Activated T-helper 1 cell treated with anti-CD3 and anti-CD28 coated beads, Interleukin-2, amount 50 U/mL, for 16 hours (primary cell): ENCODE measurements at places on chromosomes 7 and 10.
A peak's percentile ranks its signal among the peaks of the same experiment; 100 is the strongest.

- DNase-seq, result no peak
These were observed 92.7 kb downstream of the RNLS start for GRCh38 chr10:88490231-88490980.

DNA sequence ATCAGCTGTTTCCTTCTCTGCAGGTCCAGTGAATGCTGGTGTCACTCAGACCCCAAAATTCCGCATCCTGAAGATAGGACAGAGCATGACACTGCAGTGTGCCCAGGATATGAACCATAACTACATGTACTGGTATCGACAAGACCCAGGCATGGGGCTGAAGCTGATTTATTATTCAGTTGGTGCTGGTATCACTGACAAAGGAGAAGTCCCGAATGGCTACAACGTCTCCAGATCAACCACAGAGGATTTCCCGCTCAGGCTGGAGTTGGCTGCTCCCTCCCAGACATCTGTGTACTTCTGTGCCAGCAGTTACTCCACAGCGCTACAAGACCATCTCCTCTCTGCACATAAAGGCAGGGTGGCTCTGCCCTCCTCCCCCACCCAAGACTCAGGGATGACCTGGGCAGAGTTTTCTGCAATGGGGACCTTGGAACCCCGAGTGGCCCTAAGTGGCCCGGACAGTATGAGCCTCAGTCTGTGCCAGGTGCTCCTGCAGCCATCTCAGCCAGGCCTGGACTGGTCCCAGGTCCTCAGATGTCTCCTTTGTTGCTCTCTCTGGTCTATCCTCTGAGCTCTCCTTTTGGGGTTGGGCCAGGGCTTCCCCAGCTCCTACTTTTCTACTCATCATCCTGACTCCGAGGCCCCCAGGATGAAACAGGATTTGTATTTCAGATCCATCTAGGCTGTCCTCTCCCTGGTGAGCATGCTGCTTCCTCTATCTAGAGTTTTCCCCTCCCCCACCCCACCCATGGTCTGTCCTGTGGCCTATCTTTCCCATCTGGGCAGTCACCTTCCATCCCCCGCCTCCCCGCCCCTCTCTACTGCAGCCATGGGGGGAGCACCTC is 212.1 kb upstream of the PRSS58 start:
- no peak for DNase-seq

DNA sequence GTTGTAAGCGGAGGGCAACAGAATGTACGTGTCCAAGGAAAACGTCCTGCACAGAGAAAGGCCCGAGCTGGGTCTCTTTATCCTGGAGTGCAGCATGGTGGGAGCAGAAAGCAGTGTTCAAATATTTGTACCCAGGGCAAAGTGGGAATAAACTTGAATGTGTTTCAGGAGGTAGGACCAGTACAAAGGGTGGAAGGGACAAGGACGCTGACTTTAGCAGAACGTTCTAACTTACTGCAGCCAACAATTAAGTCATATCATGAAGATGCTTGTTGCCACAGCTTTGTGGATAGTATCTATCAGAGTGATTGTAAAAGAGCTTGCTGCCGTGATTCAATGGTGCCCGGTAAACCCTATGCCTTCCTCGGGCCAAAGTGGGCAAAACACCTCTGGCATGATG is 30.5 kb upstream of the ZC3HAV1L start:
- no peak for DNase-seq

DNA sequence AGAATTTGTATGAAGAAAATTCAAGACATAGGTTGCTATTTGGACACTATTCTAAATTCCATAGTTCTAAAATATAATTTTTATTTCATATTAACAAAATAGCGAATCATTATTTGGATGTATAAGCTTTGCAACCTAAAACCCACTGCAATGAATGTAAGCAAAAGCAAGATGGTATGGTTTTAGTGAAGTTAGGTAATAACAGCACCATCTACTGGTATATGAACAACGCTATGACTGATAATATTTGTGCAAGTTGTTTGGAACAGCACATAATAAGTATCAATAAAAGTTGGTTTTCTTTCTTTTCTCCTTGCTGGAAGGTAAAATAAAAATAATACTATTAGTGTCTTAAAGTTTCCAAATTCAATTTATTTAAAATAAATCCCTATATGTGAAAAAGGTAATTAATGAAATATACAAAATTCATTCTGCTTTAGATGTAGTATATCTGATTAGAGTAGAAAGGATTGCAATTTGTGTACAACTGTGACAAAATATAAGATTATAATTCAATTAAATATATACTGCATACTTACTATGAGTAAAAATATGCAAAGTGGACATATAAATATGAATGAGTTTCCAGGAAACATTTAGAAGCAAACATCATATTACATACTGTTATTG is 79.0 kb upstream of the LSM8 start:
- DNase-seq, result no peak

DNA sequence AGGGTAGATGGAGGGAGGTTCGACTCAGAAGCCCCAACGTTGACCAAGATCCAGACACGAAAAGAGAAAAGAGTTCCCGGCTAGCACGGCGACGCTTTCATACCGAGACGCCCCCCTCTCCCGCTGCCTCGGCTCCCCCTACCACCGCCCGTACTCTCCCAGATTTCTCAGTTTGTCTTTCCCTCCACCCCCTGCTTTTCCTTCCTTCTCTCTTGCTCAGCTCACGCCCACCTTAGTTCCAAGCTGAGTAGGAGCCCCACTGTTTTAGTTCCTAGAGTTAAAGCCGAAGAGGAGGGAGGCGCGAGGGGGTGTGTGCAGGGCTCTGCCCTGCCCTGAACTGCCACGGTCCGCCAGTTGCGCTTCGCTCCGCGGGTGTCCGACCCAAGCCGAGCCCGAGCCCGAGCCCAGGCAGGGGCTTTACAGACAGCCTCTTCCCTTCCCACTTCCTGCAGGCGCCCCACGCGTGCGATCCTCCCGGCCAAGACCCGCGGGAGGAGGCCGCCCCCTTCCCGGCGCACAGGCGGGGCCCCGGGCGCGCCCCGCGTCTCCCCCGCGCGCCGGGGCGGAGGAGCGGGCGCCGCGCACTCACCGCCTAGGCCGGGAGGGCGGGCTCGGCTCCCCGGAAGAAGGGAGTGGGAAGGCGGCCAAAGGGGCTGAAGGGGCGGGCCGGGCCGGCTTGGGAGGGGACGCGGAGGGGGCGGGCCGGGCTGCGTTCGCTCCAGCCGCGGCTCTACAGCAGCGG is at the start of gene EPHB6:
Gene EPHB6 (plus strand): TSS at position 705 of the 742 bp plus-strand sequence. CDS start 8,152 bp downstream, outside the sequence.
- peak; percentile 50 for DNase-seq

DNA sequence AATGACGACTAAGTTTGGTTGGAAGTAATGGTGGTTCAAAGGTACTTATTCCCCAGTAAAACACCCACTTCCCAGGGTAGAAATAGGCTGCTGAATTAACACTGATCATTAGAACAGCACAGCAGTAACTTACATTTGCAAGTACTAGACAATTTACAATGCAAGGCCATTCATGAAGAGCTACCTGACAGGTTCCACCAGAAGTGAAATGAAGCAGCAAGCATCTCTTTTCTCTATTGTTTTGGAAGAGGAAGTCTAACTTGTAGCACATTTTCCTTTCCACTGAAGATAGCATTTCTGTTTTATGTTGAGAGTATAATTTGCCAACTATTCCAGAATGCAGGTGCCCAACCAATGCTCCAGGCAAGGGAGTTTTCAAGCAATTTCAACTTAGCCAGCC is 145.9 kb downstream of the CREB5 start:
- no peak for DNase-seq

- peak; percentile 17 for DNase-seq
These were observed 175.1 kb downstream of the SEPTIN7 start for GRCh38 chr7:35975851-35976454.

DNA sequence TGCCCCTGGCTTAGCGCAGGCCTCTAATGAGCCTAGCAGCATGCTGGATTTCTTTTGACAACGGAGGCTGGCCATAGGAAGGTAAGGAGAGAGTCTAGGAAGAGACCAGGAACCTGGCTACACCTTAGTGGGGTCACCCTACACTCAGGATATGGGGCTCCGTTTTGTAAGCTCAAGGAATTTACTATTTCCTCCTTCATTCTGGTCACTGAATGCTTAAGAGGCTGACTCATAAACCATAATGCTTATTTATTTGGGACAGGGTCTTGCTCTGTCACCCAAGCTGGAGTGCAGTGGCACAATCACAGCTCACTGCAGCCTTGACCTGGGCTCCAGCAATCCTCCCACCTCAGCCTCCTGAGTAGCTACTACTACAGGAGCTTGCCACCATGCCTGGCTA is 38.4 kb downstream of the CARD11 start:
- DNase-seq, result no peak

GRCh38 chr10:59279991-59280505 is 82.3 kb downstream of the FAM13C start:
- DNase-seq, result no peak

GRCh38 chr7:42831006-42831717 is 80.7 kb downstream of the C7orf25 start:
- no peak for DNase-seq

DNA sequence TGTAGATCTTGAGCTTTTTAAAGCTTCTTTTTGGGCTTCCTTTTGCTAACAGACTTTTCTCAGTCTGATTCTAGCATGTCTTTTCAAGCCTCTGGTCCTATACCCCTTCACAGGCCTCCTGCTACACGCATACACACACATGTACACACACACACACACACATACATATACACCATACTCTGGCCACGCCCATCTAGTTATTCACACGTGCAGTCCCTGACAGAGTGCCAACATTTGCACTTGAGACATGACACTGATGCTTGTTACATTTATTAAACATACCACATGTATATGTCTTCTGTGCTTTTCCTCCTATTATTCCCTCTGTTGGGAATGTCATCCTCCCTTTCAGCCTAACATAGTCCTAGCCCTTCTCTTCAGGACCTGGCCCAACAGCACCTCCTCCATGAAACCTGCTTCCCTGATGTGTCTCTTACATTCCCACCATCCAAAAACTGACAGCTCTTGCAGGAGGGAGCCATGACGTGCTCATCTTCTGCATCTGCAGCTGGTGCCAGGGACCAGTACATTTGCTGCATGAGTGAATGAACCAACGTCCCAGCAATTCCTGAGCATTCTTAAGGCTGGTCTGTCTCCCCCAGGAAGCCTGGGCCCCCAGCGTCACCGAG is 222.1 kb downstream of the ARHGAP12 start:
- no peak for DNase-seq

DNA sequence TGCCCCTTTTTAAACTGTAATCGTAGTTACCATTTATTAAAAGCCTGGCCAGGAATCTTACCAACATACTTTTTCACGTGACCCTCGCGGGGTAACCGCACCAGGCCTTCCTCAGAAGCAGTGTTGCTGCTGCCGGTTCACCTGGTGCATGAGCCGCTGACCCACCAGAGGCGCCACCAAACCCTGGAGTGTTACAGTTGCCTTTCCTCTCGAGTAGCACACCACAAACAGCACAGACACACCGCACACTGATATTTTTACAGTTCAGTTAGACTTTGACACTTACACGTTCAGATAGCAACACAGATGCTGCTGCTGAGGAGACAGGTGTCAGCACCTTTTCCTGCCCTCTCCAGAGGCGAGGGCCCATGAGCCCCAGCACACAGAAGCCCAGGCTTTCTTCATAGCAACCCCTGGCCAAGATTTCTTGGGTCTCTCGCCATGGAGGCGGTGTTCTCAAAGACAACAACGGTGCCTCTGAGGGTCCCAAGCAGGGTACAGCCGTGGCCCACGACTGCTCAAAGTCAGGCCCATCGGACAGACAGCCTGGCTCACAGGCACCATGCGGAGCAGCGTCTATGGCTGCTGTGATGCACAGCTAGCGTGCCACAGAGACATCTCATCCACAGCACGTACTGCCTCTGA is 123.1 kb downstream of the DIP2C start:
- DNase-seq, result no peak

DNA sequence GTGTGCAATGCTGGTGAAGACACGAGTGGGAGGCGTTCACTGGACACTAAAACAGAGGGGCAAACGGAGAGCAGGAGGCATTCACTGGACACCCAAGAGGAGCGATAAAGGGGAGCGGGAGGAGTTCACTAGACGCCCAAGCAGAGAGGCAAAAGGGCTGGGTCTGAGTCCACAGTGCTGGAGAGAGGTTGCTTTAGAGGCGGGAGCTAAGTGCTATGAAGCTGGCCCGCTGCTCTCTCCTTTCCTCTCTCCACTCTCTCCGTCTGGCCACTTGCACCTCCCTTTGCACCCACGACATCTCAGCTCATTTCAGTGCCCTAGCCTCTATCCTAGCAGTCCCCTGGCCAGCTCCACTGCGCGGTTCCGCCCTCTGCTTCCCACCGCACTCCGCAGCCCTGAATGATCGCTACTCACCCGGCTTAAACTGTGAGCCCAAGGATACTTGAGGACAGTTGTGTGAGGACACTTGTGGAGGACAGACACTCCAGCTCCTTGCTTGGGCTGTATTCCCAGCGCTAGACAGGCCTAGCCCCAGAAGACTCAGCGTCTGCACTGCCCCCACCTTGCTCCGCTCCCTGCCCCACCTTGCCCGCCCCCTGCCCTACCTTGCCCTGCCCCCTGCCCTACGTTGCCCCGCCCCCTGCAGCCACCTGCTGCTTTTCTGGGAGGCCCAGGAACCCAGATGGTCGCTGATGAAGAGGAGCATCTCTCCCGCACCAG is 78.8 kb upstream of the CPXM2 start:
- DNase-seq, result no peak

GRCh38 chr7:5697754-5698424 is 83.6 kb downstream of the RNF216 start:
- DNase-seq, result no peak

DNA sequence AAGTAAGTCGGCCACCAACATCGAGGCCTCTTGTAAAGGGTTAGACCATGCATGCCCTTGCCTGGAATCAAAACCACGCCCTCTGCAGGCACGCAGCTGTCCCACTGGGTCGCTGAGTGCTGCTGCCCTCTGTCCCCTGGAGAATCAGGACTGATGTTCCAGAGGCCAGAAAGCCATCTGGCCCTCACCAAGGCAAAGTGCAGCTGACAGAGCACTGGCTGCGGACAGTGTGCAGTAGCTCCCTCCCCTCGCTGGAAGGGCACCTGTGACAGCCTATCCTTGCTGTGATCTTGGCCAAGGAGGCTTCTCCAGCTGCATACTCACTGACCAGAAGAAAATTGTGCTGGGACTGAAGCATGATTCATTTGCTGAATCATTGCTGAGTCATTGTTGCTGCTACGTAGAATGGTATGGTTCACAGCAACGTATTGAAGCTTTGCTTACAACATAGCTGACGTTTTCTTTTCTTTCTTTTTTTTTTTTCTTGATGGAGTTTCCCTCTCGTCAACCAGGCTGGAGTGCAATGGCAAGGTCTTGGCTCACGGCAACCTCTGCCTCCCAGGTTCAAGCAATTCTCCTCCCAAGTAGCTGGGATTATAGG is 30.4 kb downstream of the DDC start:
- no peak for DNase-seq

DNA sequence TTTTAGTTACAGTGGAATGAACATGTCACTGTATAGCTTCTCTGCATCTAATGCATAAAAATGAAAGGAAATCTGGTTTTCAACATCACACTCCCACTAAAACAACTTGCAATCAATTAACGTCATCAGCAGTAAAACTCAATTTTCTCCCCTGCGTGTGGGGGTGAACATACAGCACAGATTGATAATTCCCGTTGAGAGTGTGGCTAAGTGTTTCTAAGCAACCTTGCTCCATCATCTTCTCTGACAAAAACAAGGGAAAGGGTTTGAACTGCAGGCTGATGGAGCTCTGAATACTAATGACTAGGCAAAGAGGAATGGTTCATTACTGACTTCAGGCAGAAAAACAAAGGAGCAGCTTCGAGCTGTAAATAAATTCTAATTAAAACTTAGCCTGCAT is 238.3 kb downstream of the PARD3 start:
- no peak for DNase-seq

GRCh38 chr7:55538538-55538937 is 33.8 kb downstream of the VOPP1 start:
- DNase-seq, result no peak
